ENCODE measurements at places on chromosomes 1 and 21. TPM values are rescaled to one million over a fixed set of nuclear protein-coding genes. Genes with fewer than 3 reads are reported as not detected.

DNA sequence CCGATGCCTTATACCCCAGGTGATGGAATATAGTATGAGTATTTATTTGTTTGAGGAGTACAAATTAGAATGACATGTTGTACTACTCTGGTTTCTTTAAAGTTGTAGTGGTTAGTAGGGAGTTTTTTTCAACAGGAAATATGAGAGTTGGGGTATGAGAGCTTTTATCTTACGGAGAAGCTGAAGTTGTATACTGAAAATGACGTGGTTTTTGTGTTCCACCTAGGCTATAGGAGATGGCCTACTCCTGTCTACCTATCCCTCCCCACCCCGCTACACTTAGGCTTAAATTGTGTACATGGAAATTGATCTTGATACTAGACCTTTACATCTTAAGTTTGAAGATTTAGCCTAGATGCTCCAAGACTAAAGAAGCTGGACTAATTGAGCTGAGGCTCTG is 6.8 kb upstream of the HAX1 start:
- DNase-seq, result no peak

DNA sequence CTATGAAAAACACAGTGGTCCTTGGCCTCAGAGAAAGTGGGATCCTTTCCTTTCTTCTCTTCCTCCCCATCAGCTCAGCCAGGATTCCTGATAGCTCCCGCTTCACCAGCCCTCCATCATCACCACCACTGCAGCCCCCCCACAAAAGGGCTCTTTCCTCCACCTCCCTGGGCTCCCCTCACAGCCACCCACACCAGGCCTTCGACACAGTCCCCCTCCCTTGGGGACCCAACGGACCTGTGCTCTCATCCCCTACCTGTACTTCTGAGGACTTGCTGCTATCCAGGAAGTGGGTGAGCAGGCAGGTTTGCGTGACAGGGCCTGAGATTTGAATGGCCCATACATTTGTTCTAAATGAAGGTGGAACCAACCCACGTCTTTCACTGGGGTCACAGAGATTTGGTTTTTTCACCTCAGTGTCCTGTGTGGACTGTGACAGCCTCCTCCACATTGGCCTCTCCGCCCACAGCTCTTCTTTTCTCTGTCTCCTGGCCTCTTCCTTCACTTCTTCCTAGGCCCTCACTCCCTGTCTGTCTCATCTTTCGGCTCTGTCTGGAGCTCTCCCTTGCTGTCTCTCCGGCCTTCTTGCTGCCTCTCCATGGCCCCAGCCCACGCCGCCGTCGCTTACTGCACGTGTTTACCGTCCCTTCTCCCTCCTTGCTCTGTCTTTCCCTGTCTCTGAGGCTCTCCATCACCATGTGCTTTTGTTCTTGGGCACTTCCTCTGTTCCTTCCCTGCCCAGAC is 238.6 kb downstream of the FOXD2 start:
- no peak for DNase-seq

- DNase-seq, result peak; percentile 17
These were observed 995 bp downstream of the VASH2 start for GRCh38 chr1:212951126-212951946.

DNA sequence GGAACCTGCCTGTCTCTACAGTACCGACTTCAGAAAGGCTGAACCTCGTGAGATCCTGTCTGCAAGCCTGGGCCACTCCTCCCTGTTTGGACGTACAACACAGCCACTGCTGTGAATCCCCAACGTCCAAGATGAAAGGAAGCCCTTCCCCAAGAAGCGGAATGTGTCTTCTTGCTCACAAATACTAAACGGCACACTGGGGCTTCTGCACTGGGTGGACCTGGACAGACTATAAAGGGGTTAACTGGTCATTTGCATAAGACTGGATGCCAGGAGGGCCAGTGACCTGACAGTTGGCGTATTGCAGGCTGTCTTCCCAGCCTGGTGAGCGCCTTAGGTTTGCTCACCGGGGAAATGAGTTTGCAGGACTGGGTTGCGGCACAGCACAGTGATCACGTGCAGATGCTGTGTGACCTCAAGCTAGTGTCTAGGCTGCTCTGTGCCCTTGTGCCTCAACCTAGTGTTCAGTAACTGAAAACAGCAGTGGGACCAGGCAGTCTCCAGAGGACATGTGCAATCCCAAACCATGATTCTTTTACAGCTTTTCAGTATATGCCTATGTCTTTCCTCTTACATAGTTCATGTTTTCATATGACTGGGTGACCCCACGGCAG is 19.5 kb upstream of the AJAP1 start:
- no peak for DNase-seq

GRCh38 chr1:232905331-232906034 is 44.9 kb upstream of the NTPCR start:
- peak; percentile 25 for DNase-seq

- no peak for DNase-seq
These were observed 161.4 kb downstream of the UCK2 start for GRCh38 chr1:165988817-165989216.

GRCh38 chr1:15876357-15877055 is 29.0 kb downstream of the SPEN start:
- DNase-seq, result no peak

GRCh38 chr21:22711636-22712035 is 1713.4 kb downstream of the NCAM2 start:
- no peak for DNase-seq

Gene TMEM269
- not detected for total RNA-seq

Gene LCE1E
- total RNA-seq, result not detected

Gene LENEP
- total RNA-seq, result not detected

Gene INKA2
- total RNA-seq, result 0.91 TPM

Gene NR1I3
- not detected for total RNA-seq

Measured in Daoy (cell line).